OCI-LY7 (cell line): ENCODE measurements at places on chromosomes 2 and 18. TPM values are rescaled to one million over a fixed set of nuclear protein-coding genes. Genes with fewer than 3 reads are reported as not detected.

POTEI gene
- 0.26 and 0.44 TPM in 2 replicates for total RNA-seq

UGT1A10 gene
- not detected in 2 replicates for total RNA-seq

CFC1 gene
- total RNA-seq: not detected in 2 replicates

GALNT3 gene
- total RNA-seq: 2.6 and 3.6 TPM in 2 replicates

PSD4 gene
- 100 and 111 TPM in 2 replicates for total RNA-seq

ST8SIA5 gene
- total RNA-seq: not detected in 2 replicates

OR6B2 gene
- total RNA-seq: not detected in 2 replicates

GTF2A1L gene
- not detected in 2 replicates for total RNA-seq

SP9 gene
- not detected in 2 replicates for total RNA-seq

IAH1 gene
- 3.8 and 7.0 TPM in 2 replicates for total RNA-seq

TTC39C gene
- total RNA-seq: 47.0 TPM in 2 replicates

OSBPL6 gene
- not detected in 2 replicates for total RNA-seq

RIT2 gene
- not detected in 2 replicates for total RNA-seq

TMEM18 gene
- 31.1 and 37.4 TPM in 2 replicates for total RNA-seq

CABLES1 gene
- total RNA-seq: 22.0 and 28.7 TPM in 2 replicates

RABL2A gene
- total RNA-seq: 25.2 and 26.3 TPM in 2 replicates

STRADB gene
- 21.4 and 23.4 TPM in 2 replicates for total RNA-seq

GCG gene
- not detected in 2 replicates for total RNA-seq

IL36G gene
- total RNA-seq: not detected in 2 replicates

MC2R gene
- total RNA-seq: not detected in 2 replicates

DPP4 gene
- not detected in 2 replicates for total RNA-seq

KCNJ3 gene
- not detected in 2 replicates for total RNA-seq

FSHR gene
- total RNA-seq: not detected in 2 replicates

FHOD3 gene
- total RNA-seq: 2.4 and 2.5 TPM in 2 replicates

EMILIN2 gene
- total RNA-seq: 0.15 and 0.39 TPM in 2 replicates

HAAO gene
- not detected in 2 replicates for total RNA-seq

C2orf66 gene
- not detected in 2 replicates for total RNA-seq

TNFRSF11A gene
- not detected in 2 replicates for total RNA-seq

ALLC gene
- not detected in 2 replicates for total RNA-seq

BOLL gene
- total RNA-seq: not detected in 2 replicates

SIX3 gene
- not detected in 2 replicates for total RNA-seq

PAX8 gene
- total RNA-seq: 1.6 and 3.6 TPM in 2 replicates

RETREG2 gene
- 74.6 and 88.2 TPM in 2 replicates for total RNA-seq

GREB1 gene
- total RNA-seq: 7.3 and 8.4 TPM in 2 replicates

TRIM43 gene
- 0.46 TPM in 1 of 2 replicates, not detected in the other for total RNA-seq

ACMSD gene
- total RNA-seq: not detected in 2 replicates

AMER3 gene
- total RNA-seq: not detected in 2 replicates

CD207 gene
- not detected in 2 replicates for total RNA-seq
